ENCODE measurements at places on chromosomes 12 and 14.

GRCh38 chr12:64670019-64670418, 59.7 kb downstream of the RASSF3 start:
- DNase-seq, result no peak

- DNase-seq, result no peak
Observed at GRCh38 chr14:91328313-91329050, 84.0 kb upstream of the GPR68 start.

DNA sequence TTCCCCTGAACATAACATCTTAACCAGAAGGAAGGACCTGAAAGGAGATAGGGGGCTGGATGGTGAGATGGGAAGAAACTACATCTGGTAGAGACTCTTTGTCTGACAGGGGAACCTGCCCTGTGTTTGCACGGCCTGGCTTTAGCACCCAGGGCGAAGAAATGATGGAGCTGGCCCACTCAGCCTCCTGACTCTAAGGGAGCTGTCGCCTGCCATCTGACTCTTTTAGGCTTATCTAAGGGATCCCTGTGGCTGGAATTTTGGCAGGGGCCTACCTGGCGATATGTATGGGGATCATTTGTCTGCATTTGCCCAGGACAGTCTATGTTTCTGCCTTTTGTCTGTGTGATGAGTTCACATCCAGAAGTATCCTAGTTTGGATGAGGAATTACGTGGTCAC, 15.6 kb upstream of the CACNA2D4 start:
- DNase-seq, result no peak

GRCh38 chr14:59305836-59306555, 117.5 kb downstream of the DAAM1 start:
- DNase-seq, result no peak

GRCh38 chr14:30928462-30928861, 54.1 kb downstream of the COCH start:
- no peak for DNase-seq

- DNase-seq, result peak; percentile 55
Observed at GRCh38 chr14:21268617-21269251, 508 bp downstream of the HNRNPC start.

DNA sequence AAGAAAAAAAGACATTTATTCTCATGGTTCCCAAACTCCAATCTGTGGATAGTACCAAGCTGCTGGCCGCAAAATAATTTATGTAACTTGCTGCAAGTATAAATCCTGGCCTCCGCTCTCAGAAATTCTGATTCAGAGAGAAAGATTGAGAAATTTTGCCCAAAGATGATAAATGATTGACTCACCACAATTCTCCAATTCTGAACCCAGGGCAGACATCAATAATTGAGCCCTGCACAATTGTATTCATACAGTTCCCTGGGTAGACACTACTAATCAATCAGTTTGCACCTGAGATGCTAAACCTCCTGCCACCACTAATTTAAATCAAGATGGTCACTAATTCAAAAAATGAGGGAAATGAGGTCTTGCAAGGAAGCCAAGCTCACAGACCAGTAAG, 38.2 kb downstream of the TRPV4 start:
- no peak for DNase-seq
